Ovary (tissue), 10 donors: ENCODE measurements at places on chromosomes 5 and 9. TPM values are rescaled to one million over a fixed set of nuclear protein-coding genes. Genes with fewer than 3 reads are reported as not detected.

TMC1 gene
- 0.48 TPM for total RNA-seq

KCTD16 gene
- 0.15 TPM for total RNA-seq

RETREG1 gene
- total RNA-seq, result 5.1 TPM

DNA sequence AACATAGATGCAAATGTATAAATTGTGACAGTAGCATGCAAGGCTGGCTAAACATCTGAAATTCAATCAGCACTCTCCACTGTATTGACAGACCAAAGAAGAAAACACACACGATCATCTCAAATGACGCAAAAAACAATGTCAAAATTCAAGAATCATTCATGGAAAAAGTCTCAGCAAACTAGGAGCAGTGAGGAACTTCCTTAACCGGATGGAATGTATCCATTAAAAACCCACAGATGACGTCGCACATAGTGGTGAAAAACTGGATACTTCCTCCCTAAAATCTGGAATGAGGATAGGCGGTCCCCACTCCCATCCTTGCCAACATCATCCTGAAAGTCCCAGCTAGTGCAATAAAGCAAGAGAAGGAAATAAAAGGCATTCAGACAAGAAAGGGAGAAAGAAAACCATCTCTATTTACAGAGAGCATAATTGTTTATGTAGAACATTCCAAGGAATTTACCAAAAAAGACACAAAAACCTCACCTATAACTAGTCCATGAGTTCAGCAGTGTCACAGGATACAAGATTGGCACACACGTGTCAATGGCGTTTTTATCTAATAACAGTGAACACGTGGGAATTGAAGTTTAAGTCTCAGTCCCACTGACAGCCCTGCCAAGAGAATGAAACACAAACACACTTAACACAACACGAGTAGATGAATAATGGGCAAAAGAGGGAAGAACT lies 14.1 kb upstream of the CEP72 start:
- DNase-seq, result no peak

- DNase-seq, result no peak
Observed at GRCh38 chr5:139820606-139821005, 25.0 kb downstream of the PSD2 start.

- DNase-seq, result no peak
Observed at GRCh38 chr5:170631466-170632195, 127.8 kb downstream of the KCNIP1 start.
